ENCODE measurements at places on chromosomes 16 and 17.

GRCh38 chr17:43951750-43952149, 2.0 kb downstream of the PYY start:
- DNase-seq, result no peak

DNA sequence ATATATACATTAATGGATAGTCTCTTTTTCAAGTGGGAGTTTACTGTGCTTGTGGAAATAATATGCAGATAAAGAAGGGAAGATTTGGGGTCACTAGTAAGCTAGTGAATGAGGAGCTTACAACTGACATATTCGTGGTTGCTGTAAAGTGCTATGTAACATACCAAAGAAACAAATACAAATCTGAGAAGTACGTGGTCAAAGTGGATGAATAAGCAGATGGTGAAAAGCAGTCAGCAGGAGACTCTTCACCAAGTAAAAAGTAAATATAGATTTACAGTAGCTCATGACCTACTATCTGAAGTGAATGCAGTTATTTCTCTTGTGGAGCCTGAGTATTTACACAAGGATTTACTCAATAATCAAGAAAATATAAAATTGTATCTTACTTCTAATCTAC, 136.6 kb upstream of the ELAC2 start:
- no peak for DNase-seq

- DNase-seq, result peak; percentile 74
Measured at GRCh38 chr17:35726127-35726952, 5.1 kb upstream of the RASL10B start.

DNA sequence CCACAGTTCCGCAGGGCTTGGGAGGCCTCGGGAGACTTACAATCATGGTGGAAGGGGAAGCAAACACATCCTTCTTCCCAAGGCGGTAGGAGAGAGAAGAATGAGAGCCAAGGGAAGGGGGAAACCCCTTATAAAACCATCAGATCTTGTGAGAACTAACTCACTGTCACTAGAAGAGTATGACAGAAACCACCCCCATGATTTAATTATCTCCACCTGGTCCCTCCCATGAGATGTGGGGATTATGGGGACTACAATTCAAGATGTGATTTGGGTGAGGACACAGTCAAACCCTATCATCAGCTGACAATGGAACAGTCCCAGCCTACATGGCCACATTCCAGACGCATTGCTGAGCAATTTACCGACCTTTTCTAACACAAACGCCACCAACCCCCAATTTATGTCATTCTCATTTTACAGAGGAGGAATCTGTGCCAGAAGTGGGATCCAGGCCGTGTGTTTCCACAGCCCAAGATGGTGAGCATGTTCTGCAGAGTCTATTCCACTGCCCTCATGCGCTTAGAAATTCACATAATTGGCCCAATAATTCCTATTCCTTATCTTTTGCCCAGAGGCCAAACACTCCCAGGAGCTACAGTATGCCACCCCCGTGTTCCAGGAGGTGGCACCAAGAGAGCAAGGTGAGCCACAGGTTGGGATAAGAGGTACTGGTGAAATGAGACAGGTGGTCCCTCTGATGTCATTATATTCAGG, 17.3 kb downstream of the MILR1 start:
- DNase-seq, result no peak

GRCh38 chr16:74249254-74249653, 47.4 kb upstream of the PSMD7 start:
- no peak for DNase-seq

- DNase-seq, result no peak
Measured at GRCh38 chr16:79201436-79201835, 399.1 kb downstream of the MAF start.

All from PC-9 (cell line).